ENCODE measurements at places on chromosomes 12 and 14. TPM values are rescaled to one million over a fixed set of nuclear protein-coding genes. Genes with fewer than 3 reads are reported as not detected.

- H3K4me1 ChIP-seq: peaks cover 25% of the 10 kb centered on the region
- H3K27ac ChIP-seq: peak overlapping the region; percentile 88
- no peak overlapping the region for H3K4me3 ChIP-seq
- no peaks in the 10 kb centered on the region for H3K36me3 ChIP-seq
- DNase-seq: peak; percentile 84
- H3K27me3 ChIP-seq: no peaks in the 10 kb centered on the region
Observed at GRCh38 chr12:55847603-55848291, 5.0 kb upstream of the MMP19 start.

The SYCP3 gene
- total RNA-seq: not detected

The RTL1 gene
- total RNA-seq: not detected

- DNase-seq: no peak
- H3K27ac ChIP-seq: peak overlapping the region; percentile 63
- no peaks in the 10 kb centered on the region for H3K36me3 ChIP-seq
- no peak overlapping the region for H3K4me3 ChIP-seq
Observed at GRCh38 chr12:20601668-20602280, 93.4 kb upstream of the SLCO1C1 start.

DNA sequence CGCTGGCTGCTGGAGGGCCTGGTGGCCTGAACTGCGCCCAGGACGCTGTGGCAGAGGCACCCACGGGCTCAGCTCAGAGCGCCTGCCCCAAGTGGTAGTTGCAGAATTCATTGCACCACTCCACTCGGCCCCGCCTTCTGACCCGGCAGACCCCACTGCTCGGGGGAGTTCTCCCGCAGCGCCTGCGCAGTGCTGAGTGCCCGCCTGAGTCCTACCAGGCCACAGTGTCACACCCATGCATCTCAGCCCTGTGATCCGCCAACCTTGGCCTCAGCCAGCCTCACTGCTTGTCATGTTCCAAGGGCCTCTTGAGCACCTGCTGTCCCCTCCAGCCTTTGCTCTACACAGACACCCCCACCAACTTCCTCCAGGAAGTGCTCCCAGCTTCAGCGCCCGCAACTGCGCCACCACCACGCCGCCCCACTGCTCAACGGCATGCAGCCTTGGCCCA, 12.2 kb downstream of the DEGS2 start:
- peak overlapping the region; percentile 20 for H3K4me3 ChIP-seq

The OTX2 gene
- not detected for total RNA-seq
